Naive B cell (primary cell): ENCODE measurements at places on chromosomes 16 and 17. TPM values are rescaled to one million over a fixed set of nuclear protein-coding genes. Genes with fewer than 3 reads are reported as not detected.
A peak's percentile ranks its signal among the peaks of the same experiment; 100 is the strongest.

DNA sequence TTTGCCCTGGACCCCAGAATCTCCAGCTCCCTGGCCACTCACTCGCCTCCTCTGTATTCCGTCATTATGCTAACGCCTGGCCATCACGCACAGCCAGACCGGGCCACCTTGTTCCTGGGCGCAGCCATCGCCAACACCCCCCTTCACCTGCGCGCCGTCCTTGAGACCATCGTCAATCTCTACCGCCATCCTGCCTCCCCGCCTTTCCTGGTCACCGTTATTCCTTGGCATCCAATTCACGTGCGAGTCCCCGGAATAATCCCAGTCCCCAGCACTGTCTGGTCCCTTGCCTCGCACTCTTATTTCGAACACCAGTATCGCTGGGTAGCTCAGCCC is 541 bp downstream of the VKORC1 start:
- DNase-seq, result no peak

ITGB3 gene
- 9.2 TPM for polyA plus RNA-seq

SLFN5 gene
- 5.3 TPM for polyA plus RNA-seq

- DNase-seq, result no peak
Observed at GRCh38 chr17:35001549-35001948, 21.2 kb downstream of the LIG3 start.

- DNase-seq, result peak; percentile 21
Observed at GRCh38 chr17:73316919-73317505, 5.2 kb upstream of the CDC42EP4 start.

GRCh38 chr17:83123896-83124801 is 44.7 kb downstream of the METRNL start:
- no peak for DNase-seq

GRCh38 chr17:72104863-72105234 is 16.0 kb upstream of the SOX9 start:
- no peak for DNase-seq

SLC5A11 gene
- polyA plus RNA-seq, result not detected

- no peak for DNase-seq
Observed at GRCh38 chr17:42184713-42185620, at the start of gene HCRT. Gene HCRT, minus strand, starts transcription at chr17:42185452. Its CDS starts 87 bp downstream, at chr17:42185365.
